ENCODE measurements at places on chromosomes 6 and 20. TPM values are rescaled to one million over a fixed set of nuclear protein-coding genes. Genes with fewer than 3 reads are reported as not detected.

GRCh38 chr6:27545271-27546046 lies 72.6 kb upstream of the ZNF184 start:
- peak; percentile 71 for DNase-seq

DNA sequence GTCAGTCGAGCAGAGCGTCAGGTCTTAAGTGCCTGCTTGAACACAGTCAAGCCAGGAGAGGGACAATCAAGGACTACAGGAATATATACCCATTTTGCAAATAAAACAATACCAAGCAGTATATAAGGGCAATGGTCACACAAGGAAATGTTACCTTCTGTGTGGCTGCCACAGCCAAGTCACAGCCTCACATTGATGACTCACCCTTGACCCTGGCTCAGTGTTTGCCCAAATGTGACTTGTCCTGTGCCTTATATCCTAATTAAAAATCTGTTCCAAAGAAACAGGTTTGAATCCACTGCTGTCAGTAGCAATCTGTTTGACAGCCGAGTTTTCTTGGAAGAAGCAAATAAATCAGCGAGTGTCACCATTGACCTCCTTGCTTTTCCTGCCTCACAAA lies 34.3 kb downstream of the C6orf89 start:
- DNase-seq = no peak

GRCh38 chr6:75268121-75268987 lies 16.2 kb downstream of the TMEM30A start:
- peak; percentile 44 for DNase-seq

ACTL10 gene
- 0.96 TPM for total RNA-seq

DNA sequence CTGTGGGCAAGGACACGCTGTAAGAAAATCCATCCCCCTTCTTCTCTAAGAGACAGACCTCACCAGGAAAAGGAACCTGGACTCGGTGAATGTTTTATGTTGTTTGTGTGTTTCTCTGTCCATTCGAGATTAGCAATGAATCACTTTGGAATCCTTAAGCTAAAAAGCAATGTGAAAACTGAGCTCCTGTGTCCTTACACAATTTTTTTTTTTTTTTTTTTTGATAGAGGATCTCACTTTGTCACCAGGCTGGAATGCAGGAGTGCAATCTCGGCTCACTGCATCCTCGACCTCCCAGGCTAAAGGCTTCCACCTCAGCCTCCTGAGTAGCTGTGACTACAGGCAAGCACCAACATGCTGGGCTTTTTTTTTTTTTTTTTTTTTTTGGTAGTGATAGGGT lies 32.1 kb downstream of the BFSP1 start:
- no peak for DNase-seq

- DNase-seq = no peak
These were observed 22.7 kb upstream of the KIF25 start for GRCh38 chr6:167974640-167975344.

DNA sequence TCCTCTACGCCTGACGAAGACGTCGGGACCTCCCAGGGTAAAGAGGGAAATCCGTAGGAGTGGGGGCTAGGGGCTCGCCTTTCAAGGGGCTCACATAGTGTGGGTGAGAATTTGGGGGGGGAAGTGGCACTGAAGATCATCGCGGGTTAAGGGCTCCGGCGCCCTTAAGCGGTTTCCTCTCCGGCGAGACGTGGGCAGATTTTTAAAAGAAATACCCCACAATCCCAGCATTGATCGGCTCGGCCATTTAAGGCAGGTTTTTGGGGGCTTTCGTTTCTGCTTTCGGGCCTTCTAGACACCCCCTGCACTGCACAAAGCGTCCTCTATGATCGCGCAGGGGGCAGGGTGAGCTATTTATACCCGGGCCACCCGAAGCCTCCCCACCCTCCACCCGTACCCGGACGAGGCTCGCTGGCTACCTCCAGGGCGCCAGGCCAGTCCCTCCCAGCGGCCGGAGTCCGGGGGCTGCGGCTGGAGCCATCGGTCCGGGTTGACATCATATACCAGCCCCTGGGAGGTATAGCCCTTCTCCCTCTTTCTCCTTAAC lies 1.2 kb downstream of the NKX2-2 start:
- DNase-seq = no peak

GSTA2 gene
- not detected for total RNA-seq

- DNase-seq = no peak
These were observed 201.7 kb downstream of the CLIC5 start for GRCh38 chr6:45813943-45814342.

DNA sequence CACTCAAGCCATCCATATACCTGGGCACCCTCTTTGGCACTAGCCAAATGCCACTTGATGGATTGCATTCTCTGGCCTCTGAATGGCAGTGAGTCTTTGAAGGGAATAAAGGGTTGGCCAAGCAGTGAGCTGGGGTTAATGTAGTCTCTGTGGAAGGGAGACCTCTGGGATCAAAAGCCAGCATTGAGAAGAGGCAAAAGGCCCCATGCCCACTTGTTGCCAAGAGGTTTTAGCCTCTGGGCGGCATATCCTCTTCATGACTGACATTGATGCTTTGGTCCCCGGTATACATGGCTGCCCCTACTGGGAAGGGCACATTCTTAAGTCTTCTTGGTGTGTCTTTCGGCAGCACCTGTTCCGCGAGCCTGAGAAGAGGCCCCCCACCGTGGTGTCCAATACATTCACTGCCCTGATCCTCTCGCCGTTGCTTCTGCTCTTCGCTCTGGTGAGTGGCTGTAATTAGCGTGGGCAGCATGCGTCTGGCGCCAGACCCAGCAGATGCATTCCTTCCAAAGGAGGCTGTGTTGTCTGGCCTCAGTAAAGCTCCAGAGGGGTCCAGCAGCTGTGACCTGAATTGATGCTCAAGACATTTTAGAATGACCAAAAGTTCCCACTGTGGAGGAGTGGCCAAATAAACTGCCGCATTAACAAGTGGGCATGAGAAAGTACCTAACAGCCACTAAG lies 29.5 kb downstream of the GHRH start:
- no peak for DNase-seq

GRCh38 chr6:90266905-90267621 lies 29.6 kb downstream of the BACH2 start:
- DNase-seq = peak; percentile 78

- peak; percentile 21 for DNase-seq
These were observed 16.2 kb upstream of the BEND6 start for GRCh38 chr6:56938649-56939191.

RAMACL gene
- 0.89 TPM for total RNA-seq

DNA sequence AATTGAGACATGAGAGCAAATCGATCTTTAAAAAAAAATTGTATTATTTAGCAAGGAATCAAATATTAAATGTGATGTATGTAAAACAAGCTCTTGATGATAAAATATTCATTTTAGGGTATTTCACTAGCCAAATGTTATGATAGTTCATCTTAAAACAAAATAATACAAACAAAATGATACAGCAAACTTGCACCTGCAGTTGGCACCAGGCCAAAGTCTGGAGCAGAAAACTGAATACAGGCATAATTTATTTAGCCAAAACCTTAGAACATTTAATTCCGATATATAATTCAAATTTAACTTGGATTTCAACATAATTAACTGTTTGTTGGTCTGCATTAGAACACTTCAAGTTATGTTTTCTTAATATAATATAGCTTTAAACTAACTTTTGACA lies 60.9 kb downstream of the EPHA7 start:
- DNase-seq = no peak

SRSF6 gene
- 76.0 TPM for total RNA-seq
